ENCODE measurements at places on chromosomes 4 and X. TPM values are rescaled to one million over a fixed set of nuclear protein-coding genes. Genes with fewer than 3 reads are reported as not detected.

The ARHGAP6 gene
- total RNA-seq = 29.7 TPM

The NLGN4X gene
- not detected for total RNA-seq

The MAGED4B gene
- total RNA-seq = 5.1 TPM

The KIF4A gene
- 17.8 TPM for total RNA-seq

The S100G gene
- not detected for total RNA-seq

The PIN4 gene
- total RNA-seq = 10.4 TPM

The CXorf49 gene
- not detected for total RNA-seq

The PF4V1 gene
- not detected for total RNA-seq

The IKBKG gene
- total RNA-seq = 17.2 TPM
